ENCODE measurements at places on chromosomes 5 and 9.

- DNase-seq, result no peak
Observed at GRCh38 chr9:75858497-75859092, 31.9 kb upstream of the PCSK5 start.

- DNase-seq, result no peak
Observed at GRCh38 chr5:155308289-155308688, 294.7 kb downstream of the KIF4B start.

- DNase-seq, result no peak
Observed at GRCh38 chr5:55633574-55634208, 78.4 kb downstream of the SLC38A9 start.

GRCh38 chr5:172175263-172175719 is 12.7 kb downstream of the STK10 start:
- DNase-seq, result peak; percentile 90

DNA sequence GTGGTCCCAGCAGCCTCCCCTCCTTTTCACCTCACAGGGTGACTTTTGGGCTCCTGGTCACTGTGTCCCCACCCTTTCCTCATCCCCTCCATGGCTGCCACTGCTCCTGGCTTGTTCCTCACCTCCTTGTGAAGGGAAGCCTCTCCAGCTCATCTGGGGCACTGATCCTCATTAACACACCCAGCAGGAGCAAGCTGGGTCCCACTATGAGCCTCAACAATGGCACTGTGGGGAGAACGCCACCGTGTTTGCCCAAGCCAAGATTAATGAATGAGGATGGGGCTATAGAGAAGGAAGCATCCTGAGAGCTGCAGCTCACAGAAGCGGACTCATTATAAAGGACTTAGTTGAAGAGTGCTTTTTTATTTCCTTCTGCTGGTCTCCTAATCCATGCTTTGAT is 118.4 kb downstream of the MARCHF11 start:
- DNase-seq, result no peak

DNA sequence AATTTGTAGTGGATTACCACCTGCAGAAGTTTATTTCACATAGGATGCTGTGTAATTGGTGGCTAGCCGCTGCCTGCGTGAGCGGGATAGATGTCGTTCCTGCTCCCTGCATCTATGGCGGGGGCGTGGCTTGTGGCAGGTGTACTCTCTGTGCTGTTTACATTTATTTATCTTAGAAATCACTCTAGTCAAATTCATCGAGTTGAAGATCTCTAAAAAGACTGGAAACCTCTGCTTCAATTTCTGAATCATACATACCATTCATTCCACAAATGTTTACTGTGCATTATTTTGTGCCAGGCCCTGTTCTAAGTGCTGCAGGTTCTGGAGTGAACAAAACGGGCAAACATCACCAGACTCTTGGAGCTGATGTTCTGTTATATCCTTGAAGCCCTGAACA is 11.9 kb downstream of the ROPN1L start:
- no peak for DNase-seq

GRCh38 chr5:126503602-126504104 is 80.4 kb downstream of the GRAMD2B start:
- DNase-seq, result no peak

- DNase-seq, result no peak
Observed at GRCh38 chr9:133843751-133844397, 105.7 kb upstream of the SARDH start.

DNA sequence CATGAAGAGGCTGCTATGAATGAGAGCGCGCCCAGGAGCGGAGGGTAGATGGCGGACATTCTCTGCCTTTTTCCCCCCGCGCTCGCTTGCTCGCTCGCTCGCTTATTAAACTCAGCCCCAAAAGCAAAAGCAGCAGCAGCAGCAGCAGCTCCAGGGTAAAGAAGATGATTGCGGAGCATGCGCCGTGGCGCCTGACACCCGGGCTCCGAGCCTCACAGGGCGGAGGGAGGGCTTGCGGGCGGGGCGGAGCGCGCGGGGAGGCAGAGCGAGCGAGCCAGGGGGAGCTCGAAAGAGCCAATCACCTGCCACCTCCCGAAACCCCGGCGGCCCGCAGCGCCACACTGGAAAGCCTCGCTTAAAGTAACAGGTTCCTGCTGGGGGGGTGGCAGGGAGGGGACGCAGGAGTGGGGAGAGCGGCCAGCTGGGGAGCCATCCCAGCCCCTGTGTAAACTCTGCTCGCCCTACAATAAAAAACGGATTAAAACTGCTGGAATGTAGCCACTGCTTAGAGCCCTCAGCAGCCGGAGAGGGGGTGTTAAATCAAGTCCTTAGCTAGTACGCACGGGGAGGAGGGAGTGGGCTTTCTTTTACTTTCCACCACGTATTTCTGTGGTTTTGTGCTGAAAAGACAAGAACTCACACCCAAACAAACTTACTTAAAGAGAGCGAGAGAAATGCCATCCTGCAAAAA is at the start of gene MLLT3:
Gene MLLT3 (minus strand): TSS at position 170 of the 691 bp plus-strand sequence.
- DNase-seq, result peak; percentile 94

DNA sequence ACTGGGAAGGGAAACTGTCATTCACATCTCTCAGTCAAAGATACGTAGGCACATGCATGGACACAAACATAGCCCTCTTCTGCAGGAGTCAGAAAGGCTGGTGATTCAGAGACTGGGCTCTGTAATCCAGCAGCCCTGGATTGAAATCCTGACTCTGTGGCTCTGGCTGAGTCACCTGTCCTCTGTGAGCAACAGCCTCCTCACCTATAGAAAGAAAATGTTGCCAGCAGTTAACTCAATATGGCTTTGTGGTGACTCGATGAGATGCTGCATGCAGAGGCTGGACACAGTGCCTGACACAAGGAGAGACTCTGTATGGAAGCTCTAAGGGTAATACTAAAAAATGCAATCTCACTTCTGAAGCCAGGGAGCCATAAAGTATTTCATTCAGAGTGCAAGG is 23.9 kb upstream of the CDKN2AIPNL start:
- no peak for DNase-seq

DNA sequence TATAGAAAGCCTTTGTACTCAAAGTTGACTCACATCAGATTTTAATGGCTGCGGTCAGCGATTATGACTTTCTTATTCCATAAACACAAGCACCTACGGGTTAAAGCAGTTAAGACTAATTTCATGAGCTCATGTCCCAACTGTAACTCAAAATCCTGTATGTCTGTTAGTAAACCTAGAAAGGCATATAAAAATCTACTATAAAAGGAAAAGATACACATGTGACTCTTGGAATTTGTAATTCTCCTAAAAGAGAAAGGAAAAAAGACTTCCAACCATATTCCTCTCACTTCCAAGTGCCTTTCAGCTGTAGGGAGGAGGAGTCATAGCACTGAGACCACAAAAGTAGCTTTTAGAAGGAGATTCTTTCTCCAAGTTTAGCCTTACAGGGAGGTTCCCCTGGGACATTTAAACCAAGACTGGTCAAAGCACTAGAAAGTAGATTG is 129.1 kb downstream of the EBF1 start:
- DNase-seq, result no peak

GRCh38 chr5:9500625-9501024 is 45.2 kb downstream of the SEMA5A start:
- no peak for DNase-seq

DNA sequence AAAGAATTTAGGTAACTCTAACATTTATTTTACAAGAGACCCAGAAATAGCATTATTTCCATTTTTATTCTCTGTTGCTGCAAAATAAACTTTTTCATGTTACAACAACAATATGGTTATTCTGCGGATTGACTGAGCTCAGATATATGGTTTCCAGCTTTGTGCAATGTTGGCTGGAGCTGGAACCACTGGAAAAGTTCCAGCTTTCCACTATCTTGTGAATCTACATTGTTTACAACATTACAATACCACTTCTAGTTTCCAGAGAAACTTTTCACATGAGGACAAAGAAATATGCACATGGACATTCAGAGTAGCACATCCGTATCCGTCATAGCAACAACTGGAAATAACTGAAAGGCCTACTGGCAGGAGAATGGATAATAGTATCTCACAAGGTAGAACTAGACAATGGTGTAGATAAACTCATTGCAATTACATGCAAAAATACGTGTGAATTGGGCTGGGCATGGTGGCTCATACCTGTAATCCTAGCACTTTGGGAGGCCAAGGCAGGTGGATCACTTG is 436.1 kb upstream of the ADAMTS16 start:
- no peak for DNase-seq

GRCh38 chr9:127182901-127183746 is 60.7 kb upstream of the ANGPTL2 start:
- DNase-seq, result no peak

DNA sequence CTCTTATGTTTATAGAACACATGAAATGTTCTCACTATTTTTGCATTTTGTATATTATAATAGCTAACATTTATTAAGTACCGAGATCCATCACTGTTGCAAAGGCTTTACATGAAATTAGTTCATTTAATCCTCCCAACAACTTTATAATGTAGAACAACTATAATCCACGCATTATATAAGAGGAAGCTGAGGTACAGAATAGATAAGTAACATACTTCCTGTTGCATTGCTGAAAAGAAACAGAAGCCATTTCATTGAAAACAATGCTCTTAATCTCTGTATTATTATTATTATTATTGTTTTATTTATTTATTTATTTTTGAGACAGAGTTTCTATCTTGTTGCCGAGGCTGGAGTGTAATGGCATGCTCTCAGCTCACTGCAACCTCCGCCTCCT is 7.9 kb upstream of the INSYN2B start:
- DNase-seq, result no peak

DNA sequence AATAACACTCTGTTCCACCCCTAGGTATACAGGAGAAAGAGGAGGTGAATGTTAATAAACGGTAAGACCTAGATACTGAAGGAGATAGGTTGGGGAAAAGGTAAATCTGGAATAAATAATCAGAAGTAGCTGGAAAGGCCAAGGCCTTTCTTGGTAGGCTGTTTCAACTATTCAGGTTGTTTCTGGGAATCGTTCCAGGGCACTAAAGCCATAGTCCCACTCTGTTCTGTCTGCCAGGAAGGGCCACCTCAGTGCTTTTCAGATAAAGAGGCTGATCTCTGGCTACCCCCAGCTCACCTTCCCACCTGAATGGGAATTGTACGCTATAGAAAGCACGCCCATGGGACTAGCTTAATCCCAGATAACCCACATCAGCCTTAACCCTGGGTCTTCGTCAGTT is 32.9 kb downstream of the DCAF12 start:
- no peak for DNase-seq

Measured in effector memory CD4-positive, alpha-beta T cell (primary cell).